ENCODE measurements at places on chromosomes 5 and 9. TPM values are rescaled to one million over a fixed set of nuclear protein-coding genes. Genes with fewer than 3 reads are reported as not detected.

Gene RASEF
- 14.7 TPM for total RNA-seq

Gene ADGRD2
- not detected for total RNA-seq

Gene PCDHGB2
- 1.4 TPM for total RNA-seq

Gene TSSK1B
- total RNA-seq, result 0.33 TPM

Gene ARL14EPL
- total RNA-seq, result not detected

Gene GRM6
- not detected for total RNA-seq

Gene ANKRD18A
- 2.2 TPM for total RNA-seq

Gene NUDT12
- 9.2 TPM for total RNA-seq

Gene GDF9
- not detected for total RNA-seq

Gene PLEKHG4B
- 1.4 TPM for total RNA-seq

Gene NCS1
- total RNA-seq, result 14.0 TPM

Gene FAM78A
- total RNA-seq, result 0.07 TPM

Gene ANKRD18B
- total RNA-seq, result 5.4 TPM

Gene STK32A
- 0.92 TPM for total RNA-seq

Gene PDE6A
- not detected for total RNA-seq

Gene MAP1B
- 12.8 TPM for total RNA-seq

Gene YTHDC2
- 16.9 TPM for total RNA-seq

Gene ARHGEF37
- total RNA-seq, result 5.2 TPM

Gene SLF1
- 27.8 TPM for total RNA-seq

Gene CDH18
- total RNA-seq, result 0.15 TPM

Gene KCNT1
- total RNA-seq, result not detected

Gene IL3
- total RNA-seq, result not detected

Gene OTULINL
- total RNA-seq, result 46.4 TPM

Gene VDAC1
- total RNA-seq, result 193 TPM

Gene GFI1B
- total RNA-seq, result not detected
